ENCODE measurements at places on chromosomes 3 and 15.

GRCh38 chr15:39777496-39777895, 5.1 kb downstream of the FSIP1 start:
- no peak for DNase-seq

- no peak for DNase-seq
These were observed 17.8 kb upstream of the MAP4 start for GRCh38 chr3:48034000-48034516.

DNA sequence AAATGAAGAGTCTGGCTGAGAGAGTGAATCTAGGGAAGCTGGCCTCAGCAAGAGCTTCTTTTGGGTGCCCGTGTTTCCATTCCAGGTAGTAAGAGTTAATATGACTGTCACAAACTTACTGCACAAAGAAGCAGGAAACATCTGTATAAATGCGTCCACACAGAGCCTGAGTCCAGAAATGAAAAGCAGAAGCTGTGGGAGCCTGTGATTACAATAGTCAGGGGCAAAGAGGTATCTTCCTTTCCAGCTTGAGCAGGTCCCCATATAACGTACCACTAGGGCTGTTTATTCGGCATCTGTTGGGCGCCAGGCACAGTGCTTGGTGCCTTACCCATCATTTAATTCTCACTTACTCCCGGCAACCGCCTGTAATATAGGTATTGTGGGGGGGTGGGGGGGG, 40.5 kb upstream of the B3GNT5 start:
- DNase-seq = no peak

DNA sequence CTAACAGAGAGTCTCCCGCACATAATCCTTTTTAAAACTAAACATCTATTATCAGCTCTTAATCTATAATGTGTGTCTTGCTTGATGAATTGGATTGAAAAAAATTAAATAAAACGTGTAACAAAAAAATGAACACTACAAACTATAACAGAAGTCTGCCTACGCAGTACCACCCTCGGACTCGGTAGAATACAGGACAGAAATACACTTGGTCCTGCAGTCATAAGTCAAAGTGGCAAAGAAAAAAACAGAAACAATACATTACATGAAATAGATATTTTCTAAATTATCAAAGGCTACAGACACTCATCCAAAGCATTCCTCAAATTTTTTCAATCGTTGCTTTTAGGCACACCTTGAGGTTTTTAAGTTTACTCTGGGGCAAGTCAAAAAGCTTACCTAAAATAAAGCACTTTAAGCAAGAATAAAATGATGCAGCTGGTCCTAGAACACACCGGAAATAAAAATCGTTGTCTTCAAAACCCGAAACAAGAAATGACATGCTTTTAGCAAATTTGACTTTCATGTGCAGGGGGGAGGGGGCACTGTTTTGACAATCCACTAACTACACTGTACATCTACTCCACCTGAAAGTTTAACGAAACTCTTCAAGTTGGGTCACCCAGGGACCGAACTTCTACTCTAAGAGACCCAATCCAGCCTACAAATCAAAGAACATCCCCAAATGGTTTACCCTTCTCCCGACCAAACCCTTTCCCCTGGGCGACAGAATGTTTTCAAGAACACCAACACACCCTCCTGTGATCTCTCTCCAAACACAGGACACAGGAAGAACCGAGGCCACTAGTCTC, 1.3 kb downstream of the ADAM10 start:
- DNase-seq = no peak

DNA sequence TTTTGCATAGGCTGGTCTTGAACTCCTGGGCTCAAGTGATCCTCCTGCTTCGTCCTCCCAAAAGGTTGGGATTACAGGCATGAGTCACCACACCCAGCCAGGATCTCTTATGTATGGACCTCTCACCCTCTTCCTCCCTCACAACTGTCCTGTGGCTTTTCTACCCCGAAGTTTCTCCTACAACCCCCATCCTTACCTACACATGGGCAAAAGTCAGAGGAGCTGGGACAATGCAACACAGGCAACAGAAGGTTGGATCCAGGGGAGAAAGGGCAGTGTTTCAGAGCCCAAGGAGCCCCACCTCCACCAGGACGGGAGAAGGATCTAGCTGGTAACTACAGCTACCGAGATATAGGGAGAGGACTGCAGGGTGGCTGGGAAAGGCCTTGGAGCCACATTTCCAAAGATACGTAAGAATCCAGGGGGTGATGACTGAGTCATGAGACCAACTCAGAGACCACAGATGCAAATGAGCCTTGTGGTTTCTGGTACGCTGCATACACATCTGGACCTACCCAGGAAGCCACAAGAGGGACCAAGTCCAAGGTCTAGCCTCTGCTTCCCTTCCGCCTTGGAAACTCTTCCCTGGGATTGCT, 13.6 kb downstream of the IGDCC4 start:
- no peak for DNase-seq

- no peak for DNase-seq
These were observed 10.0 kb upstream of the SPINK8 start for GRCh38 chr3:48343432-48343831.

Data from activated CD8-positive, alpha-beta memory T cell treated with anti-CD3 and anti-CD28 coated beads for 1 hour (primary cell).